ENCODE measurements at places on chromosomes 11 and 22.

- DNase-seq = no peak
Observed at GRCh38 chr11:95886462-95886861, 37.4 kb downstream of the MTMR2 start.

- no peak for DNase-seq
Observed at GRCh38 chr11:24705474-24705873, 208.6 kb downstream of the LUZP2 start.

- no peak for DNase-seq
Observed at GRCh38 chr11:337711-338110, 17.1 kb upstream of the IFITM3 start.

DNA sequence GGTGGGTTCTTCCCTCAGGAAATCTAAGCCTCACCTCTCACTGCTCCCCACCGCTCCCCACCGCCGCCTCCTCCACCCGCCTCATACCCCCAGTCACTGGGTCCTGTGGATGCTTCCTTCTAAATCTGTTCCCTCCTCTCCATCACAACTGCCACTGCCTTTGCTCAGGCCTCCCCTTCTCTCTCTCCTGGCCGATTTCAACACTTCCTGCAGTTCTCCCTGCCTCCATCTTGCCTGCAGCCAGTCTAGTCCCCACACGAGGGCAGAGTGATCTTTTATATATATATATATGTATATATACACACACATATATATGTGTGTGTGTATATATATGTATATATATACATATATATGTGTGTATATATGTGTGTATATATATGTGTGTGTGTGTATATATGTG lies 27.8 kb downstream of the CREB3L1 start:
- DNase-seq = no peak

DNA sequence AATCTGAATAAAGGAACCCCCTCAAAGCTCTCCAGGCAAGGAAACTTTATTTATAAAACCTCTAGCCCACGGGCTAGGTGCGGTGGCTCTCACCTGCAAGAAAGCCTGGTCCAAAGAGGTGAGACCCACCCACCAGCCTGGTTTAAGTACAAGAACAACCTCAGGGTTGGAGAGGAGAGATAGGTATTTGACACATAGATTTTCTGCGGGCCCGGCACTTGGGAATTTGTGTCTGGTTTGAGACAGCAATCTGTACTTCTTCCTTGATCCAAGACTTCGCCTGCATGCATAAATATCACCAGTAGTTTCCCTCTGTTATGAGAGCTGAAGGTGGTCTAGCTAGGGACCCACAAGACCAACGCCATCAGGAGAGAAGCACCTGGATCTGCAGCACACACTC lies 73.2 kb upstream of the CAPRIN1 start:
- no peak for DNase-seq

- DNase-seq = no peak
Observed at GRCh38 chr22:46515208-46516111, 22.0 kb downstream of the CELSR1 start.

DNA sequence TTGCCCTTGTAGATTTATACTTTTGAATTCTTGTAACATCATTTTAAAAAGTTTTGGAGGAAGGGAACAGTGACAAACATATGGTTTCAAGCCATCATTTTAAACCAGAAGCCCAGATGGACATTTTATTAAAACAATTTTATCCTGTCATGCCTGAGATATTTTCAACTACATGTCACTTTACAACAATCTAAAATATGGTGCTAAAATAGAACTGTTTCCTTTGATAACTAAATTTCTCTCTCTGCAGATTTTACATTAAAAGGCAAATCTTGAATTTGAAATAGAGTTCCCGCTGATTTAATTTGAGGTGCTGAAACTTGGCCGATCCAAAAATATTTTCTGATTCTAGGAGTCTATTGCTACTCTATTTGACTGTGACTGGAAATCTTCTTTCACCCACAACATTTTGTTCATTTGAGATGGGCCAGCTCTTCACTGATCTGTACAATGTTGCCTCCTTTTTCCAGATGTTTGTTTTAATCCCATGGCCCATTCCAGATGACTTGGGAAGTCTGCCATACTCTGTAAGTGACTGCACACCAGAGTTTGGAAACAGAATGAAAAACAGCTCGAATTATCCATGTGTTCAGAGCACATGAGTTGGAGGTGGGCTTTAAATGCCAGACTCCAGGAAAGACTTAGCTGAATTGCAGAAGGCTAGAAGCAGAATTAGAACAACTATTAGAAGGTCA lies 402.5 kb downstream of the TMEM135 start:
- DNase-seq = no peak

DNA sequence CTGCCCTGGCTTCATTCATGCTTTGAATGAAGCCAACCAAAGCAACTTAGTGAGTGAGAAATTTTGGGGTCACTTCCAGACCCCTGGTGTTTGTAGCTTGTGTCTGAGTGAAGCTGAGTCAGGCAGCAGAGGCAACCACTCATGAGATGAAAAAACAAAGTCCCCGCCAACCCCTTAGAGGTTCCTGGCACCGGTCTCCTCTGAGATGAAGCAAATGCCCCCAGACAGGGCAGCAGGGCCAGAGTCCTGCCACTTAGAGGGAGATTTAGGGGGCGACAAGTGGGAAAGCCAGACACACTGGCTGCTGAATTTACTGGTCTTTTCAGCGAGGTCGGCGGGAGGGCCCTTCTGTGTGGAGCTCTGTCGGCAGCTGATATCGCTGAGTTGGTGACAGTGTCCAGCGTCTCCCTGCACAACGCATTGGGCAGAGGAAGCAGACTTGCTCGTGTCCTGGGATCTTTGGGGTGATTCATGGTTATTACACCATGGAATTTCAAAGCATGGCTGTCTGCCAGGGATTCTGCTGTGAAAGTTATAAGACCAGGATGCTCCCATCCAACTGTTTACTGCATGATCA lies 482.6 kb downstream of the MIAT start:
- no peak for DNase-seq

GRCh38 chr11:119472856-119473222 lies 49.9 kb upstream of the THY1 start:
- no peak for DNase-seq

DNA sequence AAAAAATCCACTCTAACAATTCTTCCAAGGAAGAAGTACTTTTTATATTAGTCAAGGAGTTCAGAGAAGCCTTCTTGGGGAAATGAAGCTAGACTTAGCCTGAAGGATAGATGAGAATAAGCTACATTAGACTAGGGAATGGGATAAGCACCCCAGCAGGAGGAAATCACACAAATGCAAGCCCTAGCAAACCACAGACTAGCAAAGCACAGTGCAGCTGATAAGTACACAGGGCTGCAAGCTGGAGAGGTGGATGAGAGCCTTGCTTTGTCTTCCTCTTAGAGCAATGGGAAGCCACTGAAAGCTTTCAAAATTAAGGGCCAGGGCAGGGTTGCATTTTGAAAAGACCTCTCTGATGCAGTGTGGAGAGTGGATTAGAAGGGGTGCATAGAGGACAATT lies 946.2 kb downstream of the LRRC4C start:
- no peak for DNase-seq

DNA sequence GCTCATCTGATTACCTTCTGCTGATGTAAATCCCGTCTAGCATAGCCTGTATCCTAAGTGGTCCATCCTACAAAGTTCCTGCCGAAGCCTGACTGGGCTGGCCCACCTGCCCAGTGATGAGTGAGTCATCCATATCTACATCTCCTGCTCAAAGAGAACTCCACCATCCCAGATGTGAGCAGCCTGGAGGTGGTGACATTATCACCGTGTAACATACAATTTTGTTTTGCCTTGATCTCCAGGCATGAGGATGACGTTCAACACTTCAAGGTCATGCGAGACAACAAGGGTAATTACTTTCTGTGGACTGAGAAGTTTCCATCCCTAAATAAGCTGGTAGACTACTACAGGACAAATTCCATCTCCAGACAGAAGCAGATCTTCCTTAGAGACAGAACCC lies 5.6 kb downstream of the TMA7B start:
- DNase-seq = no peak

DNA sequence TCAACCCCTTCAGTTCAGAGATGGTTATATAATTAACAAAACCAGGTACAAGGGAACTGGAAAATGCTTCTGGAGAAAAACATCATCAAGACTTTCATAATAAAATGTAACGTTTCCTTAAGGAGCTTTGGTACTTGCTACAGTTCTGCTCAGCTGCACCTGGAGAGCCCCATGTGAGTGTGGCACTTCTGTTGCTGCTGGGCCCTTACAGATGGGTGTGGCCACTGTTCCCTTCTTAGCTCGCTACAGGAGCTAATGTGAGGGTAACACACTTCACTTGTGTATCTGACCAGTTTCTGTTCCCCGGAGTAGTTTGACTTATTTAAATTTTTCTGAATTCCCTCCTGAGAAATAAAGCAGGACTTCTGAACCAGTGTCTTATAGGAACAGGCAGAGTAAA lies 4.0 kb downstream of the POU2AF3 start:
- DNase-seq = no peak

GRCh38 chr22:17343766-17344165 lies 25.5 kb upstream of the CECR2 start:
- no peak for DNase-seq

- no peak for DNase-seq
Observed at GRCh38 chr11:44356351-44356750, 46.4 kb upstream of the ALX4 start.

DNA sequence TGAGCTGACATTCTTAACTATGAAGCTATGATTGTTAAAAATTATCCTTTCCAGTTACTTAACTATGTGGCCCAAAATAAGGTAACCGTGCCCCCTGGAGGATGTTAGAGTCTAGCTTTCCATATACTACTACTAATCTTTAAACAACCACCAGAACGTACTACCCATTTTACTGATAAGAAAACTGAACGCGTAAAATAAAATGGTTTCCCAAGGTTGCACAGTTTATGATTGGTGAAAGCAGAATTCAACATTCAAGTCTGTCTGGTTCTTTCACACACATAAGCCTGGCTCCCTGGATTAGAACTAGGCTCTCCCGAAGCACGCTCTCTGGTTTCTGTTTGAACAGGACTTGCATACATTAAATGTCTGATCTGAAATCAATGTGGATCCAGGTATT lies 437.8 kb upstream of the CCDC90B start:
- peak; percentile 7 for DNase-seq

- no peak for DNase-seq
Observed at GRCh38 chr22:36339171-36340065, 48.3 kb downstream of the MYH9 start.

GRCh38 chr11:64210301-64211020 lies 3.9 kb downstream of the FERMT3 start:
- DNase-seq = no peak

DNA sequence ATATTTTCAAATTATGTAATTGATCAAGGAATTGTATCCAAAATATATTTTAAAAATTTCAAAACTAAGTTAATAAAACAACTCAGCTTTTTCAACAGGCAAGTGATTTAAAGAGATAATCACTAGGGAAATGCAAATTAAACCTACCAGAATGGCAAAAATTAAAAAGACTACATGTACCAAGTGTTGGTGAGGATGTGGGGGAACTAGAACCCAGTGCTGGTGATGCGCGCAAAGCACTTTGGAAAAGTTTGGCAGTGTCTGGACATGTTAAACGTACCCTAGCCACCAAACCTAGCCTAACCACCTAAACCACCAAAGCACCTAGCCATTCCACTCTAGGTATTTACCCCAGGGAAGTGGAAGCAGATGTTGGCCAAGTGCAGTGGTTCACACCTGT lies 22.9 kb downstream of the PACSIN2 start:
- no peak for DNase-seq

Data from activated naive CD4-positive, alpha-beta T cell treated with anti-CD3 and anti-CD28 coated beads, Interleukin-2, amount 50 U/mL, for 72 hours (primary cell).